Keratinocyte (primary cell): ENCODE measurements at places on chromosomes 2 and 18. TPM values are rescaled to one million over a fixed set of nuclear protein-coding genes. Genes with fewer than 3 reads are reported as not detected.

GRCh38 chr2:88828397-88829137, 137.1 kb downstream of the RPIA start:
- DNase-seq, result no peak

GRCh38 chr2:73969356-73969755, 15.4 kb upstream of the TET3 start:
- DNase-seq, result no peak

DNA sequence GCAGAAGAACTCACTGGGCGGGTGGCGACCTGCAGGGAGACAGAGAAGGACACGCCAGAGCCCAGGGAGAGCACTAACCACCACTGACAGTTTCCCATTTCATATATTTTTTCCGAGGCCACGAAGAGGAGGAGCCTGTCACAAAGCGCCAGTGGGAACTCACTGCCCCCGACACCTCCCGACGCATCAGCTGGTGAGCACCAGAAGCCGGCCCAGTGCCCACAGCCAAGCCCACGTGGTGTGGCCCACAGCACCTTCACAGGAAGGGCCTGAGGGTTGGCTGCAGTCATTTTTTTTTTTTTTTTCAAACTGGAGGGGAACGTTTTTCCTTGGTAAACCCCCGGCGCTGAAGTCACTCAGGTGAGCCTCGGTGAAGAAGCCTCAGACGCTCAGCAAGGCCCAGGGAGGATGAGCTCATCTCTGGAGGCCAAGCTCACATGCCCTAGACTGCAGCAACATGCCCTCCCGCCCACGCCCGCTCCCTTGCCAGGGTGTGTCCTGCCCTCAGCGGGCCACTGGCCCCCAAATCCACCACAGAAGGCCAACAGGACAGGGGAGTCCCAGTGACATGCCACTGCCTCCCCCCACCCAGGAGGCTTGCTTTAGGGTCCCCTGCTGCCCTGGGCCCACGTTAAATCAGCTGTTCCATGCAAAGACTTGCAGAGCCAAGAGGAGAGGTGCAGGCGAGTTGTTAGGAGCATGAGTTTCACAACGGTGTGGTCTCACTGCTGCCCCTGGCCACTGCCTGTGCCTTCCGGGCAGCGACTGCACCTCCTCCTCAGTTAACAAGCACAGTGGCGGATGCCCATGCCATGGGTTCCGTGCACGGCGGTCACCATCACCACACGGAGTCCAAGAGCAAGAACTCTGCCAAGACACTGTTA, 68.1 kb downstream of the PARD6G start:
- DNase-seq, result peak; percentile 85

- no peak for DNase-seq
Observed at GRCh38 chr2:43685357-43685756, 9.1 kb upstream of the C1GALT1C1L start.

GRCh38 chr2:120525056-120526046, 179.4 kb downstream of the INHBB start:
- no peak for DNase-seq

GRCh38 chr18:4593459-4593858, 138.4 kb upstream of the DLGAP1 start:
- DNase-seq, result no peak

GRCh38 chr2:218428846-218429558, 10.1 kb downstream of the VIL1 start:
- DNase-seq, result no peak

DNA sequence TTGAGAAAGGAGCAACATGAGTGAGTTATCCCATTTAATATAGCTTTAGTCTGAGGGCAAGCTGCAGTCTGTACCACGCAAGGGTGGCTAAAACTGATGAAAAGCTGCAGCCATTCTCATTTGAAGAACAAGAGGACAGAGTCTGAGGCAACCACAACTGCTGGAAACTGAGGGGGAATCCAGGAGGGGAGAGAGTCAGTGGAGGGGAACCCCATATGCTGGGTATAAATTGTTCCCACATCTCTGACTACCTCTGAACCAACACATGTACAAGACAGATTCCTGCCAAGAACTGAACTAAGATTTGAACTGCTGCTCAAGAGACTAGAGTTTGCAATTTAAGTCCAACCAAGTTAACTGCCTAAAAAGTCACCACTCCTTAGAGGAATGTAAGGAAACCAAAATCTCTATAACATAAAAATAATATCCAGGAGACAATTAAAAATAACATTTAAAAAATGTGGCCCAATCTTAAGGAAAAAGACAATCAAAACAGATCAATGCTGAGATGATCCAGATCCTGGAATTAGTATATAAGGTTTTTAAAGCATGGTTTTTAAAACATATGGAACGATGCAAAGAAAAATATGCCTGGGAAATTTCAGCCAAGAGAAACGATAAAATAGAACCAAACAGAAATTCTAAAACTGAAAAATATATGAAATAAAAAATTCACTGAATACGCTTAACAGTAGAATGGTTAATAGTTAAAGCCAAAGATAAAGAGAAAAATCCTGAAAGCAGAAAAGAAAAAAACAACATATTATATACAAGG, 11.2 kb downstream of the CWC22 start:
- DNase-seq, result no peak

Gene REG1A
- polyA plus RNA-seq, result not detected in 3 replicates

Gene TNFRSF11A
- polyA plus RNA-seq, result 0.40 to 0.52 TPM (median 0.51 TPM) in 3 replicates

Gene CCDC195
- not detected in 3 replicates for polyA plus RNA-seq
